ENCODE measurements at places on chromosomes 11 and 22. TPM values are rescaled to one million over a fixed set of nuclear protein-coding genes. Genes with fewer than 3 reads are reported as not detected.

- no peak for DNase-seq
These were observed 128.7 kb upstream of the TOP3B start for GRCh38 chr22:22111267-22111751.

- DNase-seq, result peak; percentile 41
These were observed 92.8 kb upstream of the APOA1 start for GRCh38 chr11:116930177-116930576.

GRCh38 chr22:32336121-32336603, 21.5 kb upstream of the RFPL3 start:
- no peak for DNase-seq

DNA sequence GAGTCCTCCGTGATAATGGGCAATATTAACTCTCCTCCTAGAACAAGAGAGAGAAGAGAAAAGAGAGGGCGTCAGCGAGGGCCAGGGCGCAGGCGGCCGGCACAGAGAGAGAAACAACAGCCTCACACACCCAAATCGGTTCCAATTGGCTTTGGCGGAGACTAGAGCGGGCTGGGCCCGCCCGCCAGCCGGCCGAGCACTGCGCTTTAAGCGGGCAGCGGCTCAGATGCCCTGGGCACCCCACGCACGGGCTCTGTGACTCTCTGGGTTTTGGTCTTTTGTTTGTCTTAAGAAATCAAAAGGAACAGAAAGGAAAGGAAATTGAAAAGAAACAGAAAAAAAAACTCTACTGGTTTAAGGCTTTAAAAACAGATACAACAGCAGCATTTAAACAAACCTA, 17.0 kb downstream of the SLC22A12 start:
- DNase-seq, result no peak

DNA sequence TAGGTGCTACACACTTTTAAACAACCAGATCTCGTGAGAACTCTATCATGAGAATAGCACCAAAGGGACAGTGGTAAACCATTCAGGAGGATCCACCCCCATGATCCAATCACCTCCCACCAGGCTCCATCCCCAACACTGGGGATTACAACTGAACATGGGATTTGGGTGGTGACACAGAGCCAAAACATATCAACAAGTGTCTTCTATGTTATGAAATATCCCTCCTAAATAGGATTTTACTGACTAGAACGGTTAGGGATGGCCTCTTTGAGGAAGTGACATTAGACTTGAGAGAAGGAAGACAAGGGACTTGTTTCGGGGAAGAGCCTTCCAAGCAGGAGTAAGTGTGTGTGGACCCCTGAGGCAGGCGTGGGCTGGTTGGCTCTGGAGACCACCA, 11.9 kb upstream of the MRPL11 start:
- no peak for DNase-seq

- DNase-seq, result no peak
These were observed 1062.3 kb downstream of the LRRC4C start for GRCh38 chr11:40397141-40397540.

DNA sequence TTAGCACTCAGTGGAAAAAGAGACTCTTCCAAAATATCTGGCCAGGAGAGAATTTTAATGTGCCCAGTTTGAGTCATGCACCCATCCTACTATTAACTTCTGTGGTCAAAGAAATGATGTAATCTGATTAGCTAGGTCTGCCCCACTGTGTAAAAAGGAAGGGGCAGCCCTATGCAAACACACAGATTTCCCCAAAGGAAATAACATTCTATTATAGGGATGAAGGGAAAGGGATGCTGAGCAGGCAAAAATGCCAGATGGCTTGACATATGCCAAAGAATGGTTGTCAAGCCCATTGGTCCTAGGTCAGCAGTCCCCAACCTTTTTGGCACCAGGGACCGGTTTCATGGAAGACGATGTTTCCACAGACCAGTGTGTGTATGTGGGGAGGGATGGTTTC, 43.3 kb upstream of the PAK1 start:
- DNase-seq, result no peak

GRCh38 chr11:57307666-57308270, 17.0 kb downstream of the TNKS1BP1 start:
- DNase-seq, result no peak

Gene SNX19
- total RNA-seq, result 57.2 TPM

GRCh38 chr11:2696455-2696854, 3.3 kb downstream of the KCNQ1OT1 start:
- DNase-seq, result no peak

Gene C11orf87
- total RNA-seq, result not detected

DNA sequence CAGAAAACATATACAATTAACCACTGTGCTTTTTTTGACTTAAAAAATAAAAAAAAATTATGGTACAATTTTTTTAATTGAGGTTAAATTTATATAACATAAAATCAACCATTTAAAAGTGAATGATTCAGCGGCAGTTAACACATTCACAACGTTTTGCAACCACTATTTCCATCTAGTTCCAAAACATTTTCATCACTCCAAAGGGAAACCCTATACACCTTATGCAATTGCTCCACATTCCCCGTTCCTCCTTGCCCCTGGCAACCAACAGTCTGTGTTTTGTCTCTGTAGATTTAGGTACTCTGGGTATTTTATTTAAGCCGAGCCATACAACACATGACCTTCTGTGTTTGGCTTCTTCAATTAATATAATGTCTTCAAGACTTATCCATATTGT, 15.3 kb downstream of the DDI1 start:
- no peak for DNase-seq

- no peak for DNase-seq
These were observed 23.3 kb downstream of the ARL14EP start for GRCh38 chr11:30346068-30346688.

Gene TTC12
- total RNA-seq, result 40.6 TPM

Gene SLC1A2
- total RNA-seq, result 0.19 TPM

Gene HBG2
- not detected for total RNA-seq

- DNase-seq, result no peak
These were observed 265.2 kb downstream of the KCNA4 start for GRCh38 chr11:29751618-29752017.

GRCh38 chr22:49735411-49735900, 92.2 kb downstream of the BRD1 start:
- DNase-seq, result no peak

Gene ALG9
- total RNA-seq, result 20.0 TPM

DNA sequence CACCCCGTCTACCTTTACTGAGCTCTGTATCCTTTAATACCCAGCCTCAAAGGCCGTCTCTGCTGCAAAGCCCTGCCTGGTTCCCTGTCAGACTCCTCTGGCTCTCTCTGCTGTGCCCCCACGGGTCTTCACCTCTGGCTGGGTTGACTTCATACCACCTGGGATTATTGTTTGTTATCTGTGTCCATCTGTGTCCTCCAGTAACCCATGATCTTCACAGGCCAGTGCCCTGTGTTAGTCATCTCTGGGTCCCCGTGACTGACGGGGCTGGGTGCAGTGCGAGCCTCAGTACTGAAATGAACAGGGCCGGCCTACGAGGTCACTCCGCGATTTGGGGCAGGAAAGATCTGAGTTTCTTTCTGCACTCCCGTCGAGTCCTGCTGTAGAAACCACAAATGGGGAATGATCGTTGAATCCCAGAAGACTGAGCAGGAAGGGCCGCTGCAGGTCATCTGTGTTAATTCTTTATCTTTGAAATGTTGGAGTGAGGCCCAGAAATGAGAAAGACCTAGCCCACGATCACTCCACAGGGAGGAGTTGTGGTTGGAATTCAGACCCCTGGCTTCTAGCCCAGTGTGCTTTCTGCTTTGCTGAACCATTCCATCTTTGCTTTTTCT, 12.3 kb upstream of the TUB start:
- DNase-seq, result no peak

- no peak for DNase-seq
These were observed at the start of gene MIOX for GRCh38 chr22:50486561-50487289. Gene MIOX (plus strand): TSS chr22:50486859. CDS start chr22:50486898, 39 bp downstream.

Gene ARHGAP20
- 0.09 TPM for total RNA-seq

DNA sequence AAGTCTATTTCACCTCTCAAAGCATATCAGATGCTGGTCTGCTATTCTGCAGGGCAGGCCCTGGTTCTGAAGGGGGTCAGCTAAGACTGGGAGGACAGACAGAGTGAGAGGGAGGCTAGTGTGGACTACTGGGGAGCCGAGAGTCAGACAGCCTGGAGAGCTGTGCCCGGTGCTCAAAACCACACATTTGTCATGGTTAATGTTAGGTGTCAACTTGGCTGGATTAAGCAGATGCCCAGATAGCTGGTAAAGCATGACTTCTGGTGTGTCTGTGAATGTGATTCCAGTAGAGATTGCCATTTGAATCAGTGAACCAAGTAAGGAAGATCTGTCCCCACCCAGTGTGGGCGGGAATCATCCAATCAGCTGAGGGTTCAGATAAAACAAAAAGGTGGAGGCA, 102.6 kb downstream of the SNX19 start:
- no peak for DNase-seq

Gene POTEH
- total RNA-seq, result not detected

DNA sequence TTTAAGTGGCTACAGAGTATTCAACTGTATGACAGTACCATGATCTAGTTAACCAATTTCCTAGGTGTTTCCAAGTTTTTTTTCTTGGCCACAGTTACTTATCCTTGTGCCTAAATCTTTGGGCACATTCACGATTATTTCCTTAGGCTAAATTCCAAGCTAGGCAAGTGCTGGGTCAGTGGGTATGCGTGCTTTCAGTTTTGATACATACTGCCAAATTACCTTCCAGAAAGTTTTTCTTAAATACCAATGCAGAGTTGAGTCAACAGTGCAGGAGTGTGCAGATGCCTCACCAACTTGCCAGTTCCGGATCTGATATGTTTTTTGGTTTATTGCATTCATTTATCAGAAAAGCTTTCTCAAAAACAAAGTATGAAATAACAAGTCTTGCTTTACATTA, 67.9 kb upstream of the OR4B1 start:
- no peak for DNase-seq

DNA sequence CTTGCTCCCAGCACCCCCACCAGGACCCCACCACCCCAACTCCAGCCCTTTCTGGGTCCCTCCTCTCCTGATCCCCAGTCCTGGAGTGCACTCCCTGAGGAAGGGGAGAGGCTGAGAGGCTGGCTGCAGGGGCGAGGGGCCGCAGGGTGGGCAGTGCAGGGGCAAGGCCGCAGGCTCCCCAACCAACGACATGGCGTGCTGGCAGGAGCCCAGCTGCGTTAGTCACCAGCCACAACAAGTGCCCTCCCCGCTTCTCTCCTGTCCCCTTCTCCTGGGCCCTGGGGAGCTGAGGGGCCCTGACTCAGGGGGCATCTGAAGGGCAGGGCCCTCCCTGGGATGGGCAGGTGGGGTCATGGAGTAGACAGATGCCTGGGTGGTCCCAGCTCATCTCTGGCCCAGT, 2.3 kb downstream of the CABP7 start:
- DNase-seq, result no peak

DNA sequence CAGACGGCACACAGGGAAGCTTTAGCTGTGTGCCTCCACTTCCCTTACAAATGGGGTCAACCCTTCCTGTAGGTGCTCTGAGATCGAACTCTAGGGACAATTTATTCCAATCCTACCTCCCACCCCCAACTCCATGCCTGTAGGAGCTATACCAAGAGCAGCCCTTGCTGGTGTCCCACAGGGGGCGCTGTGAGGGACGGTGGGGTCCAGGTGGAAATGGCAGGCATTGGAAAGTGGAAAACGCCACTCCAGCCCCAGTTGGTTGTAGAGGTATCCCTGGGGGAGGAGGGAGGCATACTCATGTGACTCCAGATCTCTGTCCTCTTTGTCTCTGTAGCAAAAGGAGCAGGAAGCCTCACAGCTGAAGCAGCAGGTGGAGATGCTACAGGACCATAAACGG, 161.3 kb downstream of the MYO18B start:
- DNase-seq, result no peak

- no peak for DNase-seq
These were observed 33.5 kb upstream of the LIN7C start for GRCh38 chr11:27540051-27540450.

GRCh38 chr11:60570970-60571369, 55.8 kb downstream of the MS4A13 start:
- DNase-seq, result no peak

GRCh38 chr22:35465109-35465701, 65.3 kb downstream of the MCM5 start:
- DNase-seq, result no peak

Gene MYRF
- 1.3 TPM for total RNA-seq

- DNase-seq, result no peak
These were observed 50.2 kb downstream of the APOL1 start for GRCh38 chr22:36303115-36303467.

Gene SMIM35
- total RNA-seq, result 0.47 TPM

DNA sequence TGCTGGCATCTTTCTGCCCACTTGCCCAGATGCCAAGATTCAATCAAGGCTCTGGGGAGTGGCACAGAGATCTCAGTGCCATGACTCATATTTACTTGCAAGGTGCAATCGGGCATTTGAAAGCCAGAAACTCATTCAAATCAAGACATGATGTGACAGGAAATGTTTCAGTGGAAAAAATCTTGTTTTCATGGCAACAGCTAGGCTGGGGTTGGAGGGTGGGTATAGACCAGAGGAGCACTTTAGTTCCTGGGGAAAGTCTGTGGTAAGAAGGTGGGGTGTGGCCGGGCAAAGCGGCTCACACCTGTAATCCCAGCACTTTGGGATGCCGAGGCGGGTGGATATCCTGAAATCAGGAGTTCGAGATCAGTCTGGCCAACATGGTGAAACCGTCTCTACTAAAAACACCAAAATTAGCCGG, 1.2 kb downstream of the MAJIN start:
- DNase-seq, result no peak

GRCh38 chr11:111849631-111850030, 21.8 kb downstream of the ALG9 start:
- no peak for DNase-seq

DNA sequence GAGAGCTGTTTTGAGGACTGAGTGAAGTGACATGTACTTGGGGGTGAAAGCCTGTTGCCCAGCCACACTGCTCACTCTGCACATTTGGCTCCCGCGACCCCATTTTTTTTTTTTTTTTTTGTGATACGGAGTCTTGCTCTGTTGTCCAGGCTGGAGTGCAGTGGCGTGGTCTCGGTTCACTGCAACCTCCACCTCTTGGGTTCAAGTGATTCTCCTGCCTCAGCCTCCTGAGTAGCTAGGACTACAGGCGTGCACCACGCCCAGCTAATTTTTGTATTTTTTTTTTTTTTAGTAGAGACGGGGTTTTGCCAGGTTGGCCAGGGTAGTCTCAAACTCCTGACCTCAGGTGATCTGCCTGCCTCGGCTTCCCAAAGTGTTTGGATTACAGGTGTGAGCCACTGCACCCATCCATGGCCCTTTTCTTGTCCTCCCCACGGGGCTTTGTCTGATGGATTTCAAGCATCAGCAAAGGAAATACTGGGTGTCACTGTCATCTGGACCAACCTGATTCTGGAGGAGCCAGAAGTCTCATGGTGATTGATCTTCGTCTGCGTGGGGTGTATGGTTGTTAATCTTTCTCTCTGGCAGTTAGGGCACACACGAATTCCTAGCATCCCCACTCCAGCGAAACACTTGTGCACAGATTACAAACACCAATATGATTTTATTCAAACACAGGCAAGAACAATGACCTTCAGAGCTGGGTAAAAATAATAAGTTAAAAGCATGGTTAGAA, 3.4 kb upstream of the UCP3 start:
- no peak for DNase-seq

All from T-cell (primary cell).